ENCODE measurements at places on chromosomes 1 and 21. TPM values are rescaled to one million over a fixed set of nuclear protein-coding genes. Genes with fewer than 3 reads are reported as not detected.

The MAP3K7CL gene
- 3.9 TPM for total RNA-seq

The PRELP gene
- not detected for total RNA-seq

The KIF21B gene
- 2.9 TPM for total RNA-seq

The CASQ2 gene
- total RNA-seq, result not detected

All from dermis lymphatic vessel endothelial cell (primary cell).